Left hindlimb (tissue), 1 donor: ENCODE measurements at places on chromosomes 7 and 10.

- no peak for DNase-seq
Observed at GRCh38 chr10:12634621-12634931, 285.2 kb downstream of the CAMK1D start.

DNA sequence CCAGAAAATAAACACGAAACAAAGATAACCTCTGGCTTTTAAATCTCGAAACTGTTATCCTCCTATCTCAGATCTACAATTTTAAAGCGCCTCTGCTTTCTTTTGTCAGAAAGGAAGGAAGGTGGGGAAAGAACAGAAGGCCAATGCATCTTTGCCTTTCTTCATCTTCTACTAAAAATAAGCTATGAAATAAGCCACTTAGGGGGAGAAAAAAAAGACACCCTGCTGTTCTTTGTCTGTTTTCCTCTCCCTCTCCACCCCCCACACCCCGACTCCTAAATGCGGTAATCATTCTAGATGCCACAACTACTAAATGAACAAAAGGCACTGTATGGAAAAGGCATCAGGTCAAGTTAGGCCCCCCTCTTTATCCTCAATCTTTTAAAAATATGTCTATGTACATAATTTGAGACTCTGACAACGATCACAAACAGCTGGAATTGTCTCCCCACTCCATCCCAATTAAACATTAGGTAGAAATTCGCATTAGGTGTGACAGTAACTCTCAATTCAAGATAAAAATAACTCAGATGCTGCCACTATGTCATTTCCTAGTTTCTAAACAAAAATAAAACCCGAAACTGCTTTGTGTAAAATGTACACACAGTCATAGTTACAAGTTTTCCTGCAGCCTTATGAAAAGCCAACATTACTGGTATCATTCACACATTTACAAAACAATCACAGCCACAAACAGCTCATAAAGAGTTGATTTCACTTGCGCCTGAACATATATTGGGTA lies 2.4 kb downstream of the UBE2H start:
- no peak for DNase-seq

- DNase-seq, result no peak
Observed at GRCh38 chr10:48417374-48417773, 110.9 kb downstream of the MAPK8 start.

DNA sequence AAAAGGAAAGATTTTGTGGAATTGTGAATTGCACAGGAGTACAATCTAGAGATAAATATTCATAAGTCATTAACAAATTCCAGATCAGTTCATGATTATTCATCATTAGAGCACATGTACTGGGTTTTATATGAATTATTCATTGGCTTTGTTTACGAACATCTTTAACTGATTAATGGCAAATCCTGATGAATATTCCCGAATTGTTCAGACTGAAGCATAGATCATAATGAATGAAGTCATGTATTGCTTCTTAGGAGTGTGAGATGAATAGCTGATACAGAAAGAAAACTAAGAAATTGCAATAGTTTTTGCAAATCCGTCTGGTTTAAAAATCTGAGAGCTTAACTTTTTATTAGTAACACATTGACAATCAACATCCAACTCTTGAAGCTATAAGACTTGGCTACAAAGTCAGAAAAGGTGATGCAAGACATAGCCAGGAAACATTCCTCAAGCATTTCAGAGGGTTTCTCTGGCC lies 183.6 kb upstream of the DGKB start:
- no peak for DNase-seq

DNA sequence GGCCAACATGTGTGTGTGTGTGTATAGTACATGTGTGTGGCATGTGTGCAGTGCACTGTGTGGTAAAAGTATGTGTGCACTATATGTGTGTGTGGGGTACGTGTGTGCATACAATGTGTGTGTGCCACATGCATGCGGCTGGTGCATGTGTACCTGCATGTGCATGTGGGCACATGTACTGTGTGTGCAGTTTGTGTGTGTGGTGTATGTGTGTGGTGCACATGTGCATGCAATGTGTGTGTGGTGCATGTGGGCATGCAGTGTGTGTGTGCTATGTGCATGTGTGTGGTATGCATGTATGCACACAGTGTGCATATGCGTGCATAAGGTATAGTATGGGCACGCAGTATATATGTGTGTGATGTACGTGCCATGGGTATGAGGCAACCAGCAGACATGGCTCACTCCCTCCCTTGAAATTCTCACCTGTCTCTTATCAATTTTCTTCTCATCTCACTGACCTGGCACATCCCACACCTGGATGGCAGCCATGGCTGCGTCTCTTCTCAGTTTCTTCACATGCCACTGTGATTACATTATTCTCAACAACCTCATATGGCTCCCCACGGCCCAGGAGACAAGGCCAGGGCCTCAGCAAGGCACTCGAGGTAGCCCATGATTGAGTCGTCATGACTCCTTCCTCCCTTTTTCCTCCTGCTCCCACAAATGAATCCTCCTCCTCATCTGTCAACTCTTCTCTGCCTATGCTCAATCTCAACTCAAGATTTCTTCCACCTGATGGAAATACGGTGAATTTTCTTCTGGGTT lies 57.0 kb downstream of the NUDCD3 start:
- no peak for DNase-seq

GRCh38 chr7:15751191-15751701 lies 64.8 kb upstream of the MEOX2 start:
- no peak for DNase-seq

GRCh38 chr7:81993186-81993585 lies 223.3 kb upstream of the HGF start:
- no peak for DNase-seq

DNA sequence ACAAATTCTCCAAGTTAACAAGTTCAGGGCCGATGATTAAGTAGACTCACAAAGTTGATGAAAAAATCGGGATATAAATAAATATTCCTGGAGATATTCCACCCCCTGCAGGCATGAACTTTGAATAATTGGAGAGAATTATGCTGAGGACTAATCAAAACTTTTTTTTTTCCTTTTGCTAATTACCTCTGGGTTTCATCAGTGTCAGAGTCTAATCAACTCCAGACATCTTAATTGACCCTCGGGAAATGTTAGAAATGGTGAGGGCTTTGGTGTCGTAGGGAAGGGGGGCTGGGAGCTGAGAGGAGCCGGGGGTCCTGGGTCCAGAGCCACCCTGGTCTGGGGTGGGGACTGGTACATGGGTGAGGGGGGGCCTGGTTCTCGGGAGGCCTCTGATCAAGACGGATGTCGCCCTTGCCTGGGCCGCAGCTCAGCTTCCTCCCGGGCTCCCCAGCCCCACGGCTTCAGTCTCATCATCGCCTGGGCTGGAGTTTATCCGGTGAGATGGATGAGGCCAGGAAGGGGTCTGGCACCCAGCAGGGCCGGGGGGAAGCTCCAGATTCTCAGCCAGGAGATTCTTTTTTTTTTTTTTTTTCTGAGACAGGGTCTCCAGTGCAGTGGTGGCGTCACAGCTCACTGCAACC lies 30.4 kb upstream of the ELFN1 start:
- no peak for DNase-seq

GRCh38 chr7:1569016-1569415 lies 816 bp downstream of the PSMG3 start:
- DNase-seq, result no peak

DNA sequence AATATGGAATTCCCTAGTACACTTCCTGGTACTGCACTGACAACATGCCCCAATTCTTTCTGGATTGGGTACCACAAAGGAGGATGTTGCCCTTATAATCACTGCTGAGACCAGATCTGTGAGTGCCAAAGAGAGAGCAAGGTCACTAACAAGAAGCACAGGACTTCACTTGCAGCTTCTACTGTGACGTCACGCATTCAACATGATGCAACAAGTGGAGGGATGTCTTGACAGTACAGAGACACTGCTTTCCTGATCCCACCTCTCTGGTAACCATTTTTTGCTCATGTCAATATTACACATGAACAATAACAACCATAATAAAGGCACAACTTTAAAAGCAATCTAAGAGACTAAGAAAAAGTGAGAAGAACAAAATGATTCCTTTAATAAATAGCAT lies 414.1 kb upstream of the LRRN3 start:
- no peak for DNase-seq

- DNase-seq, result no peak
Observed at GRCh38 chr10:104059364-104059763, 26.3 kb downstream of the COL17A1 start.

DNA sequence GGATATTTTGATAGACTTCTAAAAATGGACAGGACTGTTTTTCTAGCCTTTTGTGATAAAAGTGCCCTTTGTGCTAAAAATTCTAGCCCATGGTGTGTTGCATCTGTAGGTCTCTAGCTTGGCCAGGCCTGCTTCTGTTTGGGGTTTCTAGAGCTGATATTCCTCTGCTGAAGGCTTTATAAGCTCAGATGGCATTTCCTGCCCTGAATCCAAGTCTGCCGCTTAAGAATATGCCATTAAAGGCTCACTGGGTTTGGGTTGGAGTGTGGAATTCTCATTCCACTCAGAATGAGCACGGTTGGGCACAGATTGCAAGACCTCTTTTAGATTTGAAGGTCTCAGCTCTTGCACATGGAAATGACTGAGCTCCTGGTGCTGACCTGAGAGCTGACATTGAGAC lies 49.4 kb upstream of the IGFBP3 start:
- no peak for DNase-seq

DNA sequence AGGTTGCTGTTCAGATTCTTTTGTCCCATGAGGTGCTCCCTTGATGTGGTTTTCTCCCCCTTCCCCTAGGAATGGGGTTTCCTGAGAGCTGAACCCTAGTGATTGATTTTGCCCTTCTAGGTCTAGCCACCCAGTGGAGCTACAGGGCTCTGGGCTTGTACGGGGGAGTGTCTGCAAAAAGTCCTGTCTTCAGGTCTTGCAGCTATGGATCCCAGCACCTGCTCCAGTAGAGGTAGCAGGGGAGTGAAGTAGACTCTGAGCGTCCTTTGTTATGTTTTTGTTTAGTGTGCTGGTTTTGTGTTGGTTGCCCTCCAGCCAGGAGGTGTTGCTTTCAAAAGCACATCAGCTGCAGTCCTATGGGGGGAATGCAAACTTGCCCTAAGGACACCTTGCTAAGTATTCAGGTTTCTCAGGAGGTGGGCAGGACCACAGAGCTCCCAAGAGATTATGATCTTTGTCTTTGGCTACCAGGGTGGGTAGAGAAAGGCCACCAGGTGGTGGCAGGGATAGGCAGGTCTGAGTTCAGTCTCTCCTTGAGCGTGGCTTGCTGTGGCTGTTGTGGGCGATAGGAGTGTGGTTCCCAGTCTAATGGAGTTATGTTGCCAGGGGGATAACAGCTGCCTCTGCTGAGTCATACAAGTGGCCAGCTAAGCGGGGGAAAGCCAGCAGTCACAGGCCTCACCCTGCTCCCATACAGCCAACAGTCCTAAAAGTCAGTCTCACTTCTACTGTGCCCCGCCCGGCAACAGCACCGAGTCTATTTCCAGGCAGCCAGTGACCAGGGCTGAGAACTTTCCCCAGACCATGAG lies 92.4 kb upstream of the JCAD start:
- peak; percentile 72 for DNase-seq

DNA sequence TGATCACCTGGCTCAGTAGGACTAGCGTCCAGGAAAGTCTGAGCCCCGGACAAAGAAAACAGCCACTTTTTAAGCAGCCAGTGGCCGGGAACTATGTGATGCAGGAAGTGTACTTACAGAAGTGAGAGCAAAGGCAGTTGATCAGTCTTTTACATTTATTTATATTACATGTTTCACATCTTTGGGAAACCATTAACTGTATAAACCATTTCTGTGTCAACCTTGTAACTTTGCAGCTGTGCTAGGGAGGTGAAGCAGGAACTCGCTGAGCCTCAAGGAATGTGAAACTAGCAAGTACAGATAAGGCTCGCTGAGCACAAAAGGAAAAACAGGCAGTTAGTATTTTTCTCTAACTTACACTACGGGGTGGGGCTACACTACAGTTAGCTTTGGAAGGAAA lies 39.9 kb upstream of the HECW1 start:
- DNase-seq, result no peak

DNA sequence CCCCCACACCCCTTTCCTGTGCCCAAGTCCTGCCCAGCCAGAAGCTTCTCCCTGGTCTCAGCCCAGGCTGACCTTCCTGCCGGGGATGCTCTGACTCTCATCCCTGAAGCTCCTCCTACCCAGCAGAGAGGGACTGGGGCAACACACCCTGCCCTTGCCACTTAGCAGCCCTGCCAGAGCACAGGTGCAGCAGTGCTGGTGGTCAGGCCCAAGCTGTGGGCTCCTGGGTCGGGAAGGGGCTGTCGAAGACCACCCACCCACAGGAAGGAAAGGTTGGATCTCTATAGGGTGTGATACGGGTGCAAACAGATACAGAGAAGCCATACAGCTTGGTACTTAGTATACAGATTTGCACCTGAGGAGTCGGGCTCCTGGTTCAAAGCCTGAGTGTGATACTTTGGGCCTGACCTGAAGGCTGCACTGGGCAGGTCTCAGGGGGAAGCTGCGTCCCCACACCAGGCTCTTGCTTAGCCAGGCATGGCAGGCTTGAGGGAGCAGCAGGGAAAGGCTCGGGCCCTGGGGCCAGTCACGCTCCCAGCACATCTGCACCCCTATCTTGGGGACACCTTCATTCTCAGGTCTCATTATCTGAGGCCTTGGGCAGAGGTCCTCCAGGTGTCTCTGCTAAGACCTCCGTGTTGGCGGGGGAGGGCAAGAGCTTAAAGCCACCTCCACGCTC lies 47.3 kb downstream of the TCERG1L start:
- DNase-seq, result no peak

DNA sequence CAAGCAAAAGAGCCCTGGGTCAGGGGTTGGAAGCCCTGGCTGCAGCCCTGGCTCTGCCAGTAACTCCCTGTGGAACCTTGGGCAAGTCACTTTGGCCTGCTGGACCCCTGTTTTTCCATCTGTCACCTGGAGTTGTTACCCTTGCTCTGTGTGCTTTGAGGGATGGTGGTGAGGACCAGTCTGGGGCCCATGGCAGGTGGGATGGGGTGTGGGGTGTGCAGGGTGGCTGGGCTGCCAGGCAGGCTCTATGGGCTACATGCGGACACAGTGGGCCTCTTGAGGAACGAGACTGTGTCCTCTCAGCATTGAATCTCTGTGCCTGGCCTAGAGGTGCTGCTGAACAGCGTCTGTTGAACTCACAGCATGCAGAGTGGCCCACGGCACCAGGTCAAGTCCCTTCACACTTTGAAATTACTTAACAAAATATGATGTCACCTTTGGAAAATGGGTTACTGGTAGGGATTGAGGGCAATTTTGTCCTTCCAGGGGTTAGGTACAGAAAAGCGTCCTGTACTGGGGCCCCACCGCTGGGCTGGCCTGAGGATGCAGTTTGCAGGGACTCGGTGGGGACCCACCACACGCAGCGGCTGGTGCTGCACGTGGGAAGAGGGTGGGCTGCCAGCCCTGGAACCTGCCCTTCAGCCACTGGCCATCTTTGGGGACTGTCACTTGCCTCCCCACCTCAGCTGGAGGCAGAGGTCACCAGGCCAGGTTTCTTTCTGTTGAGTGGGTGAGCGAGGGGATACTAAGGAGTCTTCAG lies 45.3 kb downstream of the PRF1 start:
- DNase-seq, result peak; percentile 17

- DNase-seq, result no peak
Observed at GRCh38 chr10:21048068-21048467, 151.0 kb upstream of the NEBL start.

DNA sequence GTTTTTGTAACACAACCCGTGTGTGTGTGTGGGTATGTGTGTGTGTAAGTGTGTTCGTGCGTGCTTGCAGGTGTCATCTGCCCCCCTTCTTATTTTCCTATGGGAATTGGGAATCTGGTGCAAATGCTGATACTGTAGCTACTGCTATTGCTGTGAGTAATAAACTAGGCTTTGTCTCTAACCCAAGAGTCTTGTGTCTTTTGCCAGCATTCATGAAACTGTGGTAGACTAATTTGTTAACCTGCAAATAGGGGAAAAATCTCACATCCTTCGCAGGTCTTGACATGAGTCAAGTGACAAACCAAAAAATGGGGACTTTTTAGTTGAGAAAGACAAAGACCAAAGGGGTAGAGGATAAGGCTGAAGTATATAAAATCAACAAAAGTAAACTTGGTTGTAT lies 57.9 kb upstream of the FAM133B start:
- no peak for DNase-seq
